ENCODE measurements at places on chromosomes 2 and 18.
A peak's percentile ranks its signal among the peaks of the same experiment; 100 is the strongest.

DNA sequence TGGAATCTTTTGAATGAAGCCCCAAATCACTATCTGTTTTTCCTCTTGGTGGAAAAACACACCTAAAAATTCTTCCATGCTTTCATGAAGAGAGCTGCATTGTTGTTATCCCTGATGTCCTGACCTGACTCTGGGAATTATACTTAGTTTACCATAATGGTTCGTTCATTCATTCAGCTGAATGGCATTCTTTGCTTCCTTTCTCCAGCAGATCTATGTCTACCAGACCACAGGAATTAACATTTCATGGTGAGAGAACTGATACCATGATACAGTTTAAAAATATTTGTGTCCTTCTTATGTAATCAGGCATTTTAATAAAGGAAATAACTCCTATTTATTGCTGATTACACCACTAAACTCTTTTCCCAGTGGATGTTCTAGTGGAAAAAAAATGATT, 11.1 kb upstream of the SLC4A10 start:
- no peak for DNase-seq

DNA sequence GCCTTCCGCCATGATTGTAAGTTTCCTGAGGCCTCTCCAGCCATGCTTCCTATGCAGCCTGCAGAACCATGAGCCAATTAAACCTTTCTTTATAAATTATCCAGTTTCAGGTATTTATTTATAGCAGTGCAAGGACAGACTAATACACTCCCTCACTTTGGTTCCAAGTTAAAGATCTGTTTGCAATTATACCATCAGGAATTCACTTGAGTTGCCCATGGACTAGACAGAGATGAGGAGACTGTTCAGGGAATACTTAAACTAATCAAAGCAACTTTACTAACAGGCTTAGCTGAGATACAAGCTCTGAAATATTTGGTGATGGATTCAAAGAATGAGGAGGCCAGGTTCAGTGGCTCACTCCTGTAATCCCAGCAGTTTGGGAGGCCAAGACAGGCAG, 190.0 kb downstream of the MTCL1 start:
- no peak for DNase-seq

DNA sequence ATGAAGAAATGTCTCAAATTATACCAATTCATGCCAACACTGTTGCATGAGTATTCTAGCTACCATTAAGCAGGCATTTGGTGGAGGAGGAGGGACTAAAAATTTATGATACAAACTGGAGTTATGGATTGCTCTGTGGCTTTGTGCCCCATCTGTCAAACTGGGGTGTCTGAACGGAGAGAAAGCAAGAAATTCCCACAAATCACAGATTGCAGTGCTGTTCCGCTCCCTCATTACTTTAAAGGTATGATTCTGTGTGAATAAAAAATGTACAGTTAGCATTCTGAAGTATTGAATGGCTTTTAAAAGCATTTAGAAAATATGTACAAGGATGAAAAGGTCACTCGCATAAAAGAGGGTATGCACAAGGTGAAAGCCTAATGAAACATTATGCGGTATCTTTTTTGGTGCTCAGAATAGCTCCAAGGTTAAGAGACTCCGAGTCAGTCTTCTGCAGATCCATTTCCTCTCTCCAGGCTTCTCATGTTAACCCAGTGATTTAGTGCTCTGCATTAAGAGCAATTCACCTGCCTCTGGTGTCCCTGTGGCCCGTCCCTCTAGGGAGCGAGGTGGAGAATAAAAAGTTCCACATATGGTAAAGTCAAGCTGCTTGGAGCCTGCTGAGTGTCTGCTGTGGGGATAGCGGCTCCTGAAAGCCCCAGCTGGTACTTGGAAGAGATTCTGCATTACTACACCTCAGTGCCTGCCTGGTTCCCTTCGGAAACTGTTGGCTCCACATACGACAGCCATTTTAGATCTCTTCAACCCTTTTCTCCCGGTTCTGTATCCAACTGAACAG, 184.2 kb downstream of the ZNF521 start:
- DNase-seq, result no peak

GRCh38 chr2:191025135-191025534, 11.2 kb upstream of the STAT1 start:
- no peak for DNase-seq

DNA sequence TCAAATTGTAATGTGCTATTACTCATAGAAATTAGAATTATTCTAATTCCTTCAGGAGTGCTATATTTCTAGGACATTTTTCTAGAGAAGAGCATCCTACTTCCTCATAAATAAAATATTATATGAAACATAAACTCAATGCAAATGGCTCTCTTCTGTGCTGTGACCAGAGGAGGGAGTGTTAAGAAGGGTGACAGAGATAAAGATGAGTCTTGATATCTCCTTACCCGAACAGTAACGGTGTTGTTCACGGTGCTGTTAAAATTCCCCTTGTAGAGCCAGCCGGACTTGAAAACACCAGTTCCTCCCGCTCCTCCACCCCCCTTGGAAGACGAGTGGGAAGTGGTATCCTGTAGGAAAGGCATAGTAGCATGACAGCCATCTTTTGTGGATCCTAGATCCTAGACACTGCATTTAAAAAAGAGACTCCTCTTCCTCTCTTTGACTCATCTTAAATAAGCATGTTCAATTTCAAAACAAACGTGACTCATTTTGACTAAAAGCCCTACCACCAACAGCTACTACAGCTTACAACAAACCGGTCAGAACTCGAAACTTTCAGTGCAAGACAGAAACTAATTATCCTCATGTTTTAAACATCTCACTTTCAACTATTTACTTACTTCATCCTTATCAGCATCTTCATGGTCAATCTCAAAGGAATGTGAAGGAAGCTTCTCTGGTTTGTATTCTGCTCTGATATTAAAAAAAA, 156.3 kb downstream of the DOCK10 start:
- DNase-seq, result peak; percentile 54
